A673 (cell line): ENCODE measurements at places on chromosomes 11 and 22.

- no peak for DNase-seq
Measured at GRCh38 chr22:33350961-33351360, 292.8 kb upstream of the SYN3 start.

DNA sequence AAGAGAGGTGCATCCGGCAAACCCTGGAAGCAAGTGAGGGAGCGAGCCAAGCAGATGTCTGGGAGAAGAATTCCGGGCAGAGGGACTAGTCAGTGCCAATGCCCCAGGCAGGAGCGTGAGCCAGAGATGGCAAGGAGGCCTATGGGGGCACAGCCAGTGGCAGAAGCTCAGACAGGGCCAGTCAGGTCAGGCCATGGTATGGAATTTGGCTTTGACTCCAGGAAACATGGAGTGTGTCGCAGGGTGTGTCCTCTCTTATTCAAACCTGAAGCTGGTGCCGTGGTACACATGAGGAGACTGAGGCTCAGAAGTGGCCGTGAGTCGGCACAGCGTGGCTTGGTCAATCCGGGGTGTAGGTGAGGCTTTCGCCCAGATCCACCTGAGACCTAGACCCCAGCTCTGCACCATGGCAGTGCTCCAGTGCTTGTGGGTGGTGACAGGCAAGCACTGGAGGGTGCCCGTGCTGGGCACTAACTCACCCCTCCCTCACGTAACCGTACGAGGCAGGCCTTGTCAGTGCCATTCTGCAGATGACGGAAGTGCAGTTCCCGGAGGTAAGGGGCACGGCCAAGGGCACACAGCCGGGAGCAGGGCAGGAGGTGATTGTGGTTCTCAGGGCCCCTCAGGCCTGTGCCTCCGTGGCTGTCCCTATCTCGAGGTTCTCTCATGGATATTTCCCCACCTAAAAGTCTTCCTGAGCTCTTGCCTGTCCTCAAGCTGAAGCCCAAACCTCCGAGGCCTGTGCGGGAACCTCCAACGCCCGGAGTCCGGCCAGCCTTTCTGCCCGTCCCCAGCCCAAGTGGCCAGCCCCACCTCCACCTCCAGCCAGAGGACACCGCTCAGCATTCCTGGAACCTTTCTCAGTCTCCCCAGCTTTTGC lies 10.6 kb upstream of the SPI1 start:
- DNase-seq = no peak

GRCh38 chr11:61787928-61788491 lies 4.4 kb downstream of the TMEM258 start:
- DNase-seq = peak; percentile 83

GRCh38 chr11:31943056-31943780 lies 132.1 kb upstream of the PAX6 start:
- DNase-seq = peak; percentile 61

GRCh38 chr11:40405614-40406013 lies 1053.8 kb downstream of the LRRC4C start:
- DNase-seq = no peak

DNA sequence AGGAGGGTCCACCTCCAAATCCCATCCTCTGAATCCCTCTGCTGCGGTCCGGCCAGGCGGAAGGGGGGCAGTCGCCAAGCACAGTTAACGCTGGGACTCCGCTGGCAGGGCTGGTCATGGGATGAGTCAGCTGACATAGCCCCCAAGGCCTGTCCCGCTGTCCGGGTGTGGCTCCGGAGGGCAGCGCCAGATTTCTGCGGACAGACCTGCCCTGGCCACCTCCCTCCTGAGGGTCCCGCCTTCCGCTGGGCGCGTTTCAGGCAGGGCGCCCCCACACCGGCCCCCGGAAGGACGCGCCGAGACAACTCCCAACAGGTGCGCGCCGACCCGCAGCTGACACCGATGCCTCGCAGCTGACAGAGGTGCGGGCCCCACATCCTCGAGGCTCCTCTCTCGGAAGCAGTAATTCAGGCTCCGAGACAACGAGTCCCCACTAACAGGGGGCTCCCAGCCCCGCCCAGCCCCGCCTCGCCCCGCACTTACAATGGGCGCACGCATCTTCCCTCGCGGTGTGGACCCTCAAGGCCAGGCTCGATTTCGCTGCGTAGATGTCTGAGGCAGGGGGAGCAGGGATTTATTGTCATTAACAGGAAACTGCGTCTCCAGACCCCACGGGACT lies 607 bp downstream of the PLAAT3 start:
- peak; percentile 12 for DNase-seq

DNA sequence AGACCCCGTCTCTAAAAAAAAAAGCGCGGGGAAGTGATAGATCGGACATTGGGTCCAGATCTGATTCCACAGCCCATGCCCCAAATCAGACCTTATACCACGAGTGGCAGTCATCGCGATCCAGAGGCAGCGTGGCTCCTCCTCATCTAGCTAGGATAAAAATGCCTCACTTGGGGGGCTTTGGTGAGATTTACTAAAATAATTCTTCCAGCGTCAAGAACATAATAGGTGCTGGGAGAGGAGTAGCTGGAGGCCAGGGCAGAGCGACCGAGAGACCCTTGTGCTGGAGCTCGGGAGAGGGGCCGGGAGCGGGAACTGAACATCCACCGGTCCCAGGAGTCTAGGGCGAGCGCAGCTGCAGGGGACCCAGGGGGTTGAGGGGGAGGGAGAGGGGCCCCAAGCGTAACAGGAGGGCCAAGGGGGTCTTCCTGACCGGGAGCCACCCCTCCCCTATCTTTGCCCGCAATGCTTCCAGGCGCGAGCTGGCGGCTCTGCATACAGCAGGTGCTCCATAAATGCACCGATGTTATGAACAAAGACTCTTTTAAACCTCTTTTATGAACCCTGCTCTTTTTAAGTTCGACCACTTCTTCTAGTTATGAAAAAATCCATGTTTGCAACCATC lies 823 bp upstream of the CPT1A start:
- no peak for DNase-seq

DNA sequence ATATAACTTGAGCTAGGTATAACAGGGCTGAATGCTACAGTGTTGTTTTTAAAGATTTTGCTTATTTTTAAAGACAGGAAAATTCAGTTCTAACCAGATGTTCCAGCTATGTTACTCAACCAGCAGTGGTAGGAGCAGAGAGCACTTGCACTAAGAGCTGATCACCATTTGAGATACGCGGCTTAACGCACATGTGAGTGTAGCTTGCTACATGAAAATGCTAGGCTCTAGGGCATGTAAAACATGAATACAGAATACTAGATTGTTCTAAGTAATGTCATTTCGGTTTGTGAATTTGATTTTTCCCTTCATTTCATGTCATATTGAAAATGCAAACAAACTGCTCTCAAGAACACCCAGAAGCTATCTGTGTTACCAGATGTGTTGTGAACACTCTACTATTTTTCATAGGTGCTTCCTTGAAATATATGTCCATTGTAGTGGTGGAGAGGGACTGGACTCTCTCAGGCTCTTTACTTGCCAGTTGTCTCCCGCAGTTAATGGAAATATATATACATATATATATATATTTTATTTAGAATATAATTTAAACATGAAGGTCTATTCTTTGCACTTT lies 10.8 kb upstream of the TECTA start:
- DNase-seq = no peak

- DNase-seq = no peak
Measured at GRCh38 chr11:124935548-124936514, at the start of gene HEPACAM. Gene HEPACAM (minus strand): TSS chr11:124936047. CDS start chr11:124936006, 41 bp downstream.

GRCh38 chr11:18765554-18765953 lies 26.0 kb downstream of the PTPN5 start:
- DNase-seq = no peak

DNA sequence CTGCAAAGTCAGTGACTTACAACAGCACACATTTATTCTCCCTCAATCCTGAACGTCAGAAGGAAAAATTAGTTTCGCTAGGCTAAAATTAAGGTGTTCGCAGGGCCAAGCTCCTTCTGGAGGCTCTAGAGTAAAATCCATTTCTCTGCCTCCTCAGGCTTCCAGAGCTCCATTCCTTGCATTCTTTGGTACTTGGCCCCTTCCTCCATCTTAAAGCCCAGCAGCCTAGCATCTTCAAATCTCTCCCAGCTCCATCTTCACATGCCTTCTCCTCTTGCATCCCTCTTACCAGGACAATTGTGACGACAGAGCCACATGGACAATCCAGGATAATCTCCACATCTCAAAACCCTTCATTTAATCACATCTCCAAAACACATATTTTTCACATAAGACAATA lies 165.0 kb downstream of the GRIA4 start:
- no peak for DNase-seq

GRCh38 chr22:36922105-36922608 lies 8.7 kb downstream of the CSF2RB start:
- DNase-seq = no peak

DNA sequence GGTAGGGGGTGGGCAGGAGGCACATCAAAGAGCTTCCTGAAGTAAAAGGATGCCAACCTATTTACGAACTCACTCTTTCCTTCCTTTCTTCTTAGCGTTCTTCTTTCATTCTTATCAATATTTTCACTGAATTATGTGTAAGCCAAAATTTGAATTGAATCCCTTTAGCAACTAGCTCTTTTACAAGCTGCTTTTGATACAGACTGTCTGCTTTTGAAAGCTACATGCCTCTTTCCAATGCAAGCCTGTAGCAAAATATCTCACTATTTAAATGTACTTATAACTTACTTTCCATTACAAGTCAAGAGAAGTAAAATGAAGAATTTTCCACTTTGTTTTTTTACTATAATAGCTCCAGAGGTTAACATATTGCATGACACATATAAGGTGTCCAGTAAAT lies 186.6 kb downstream of the NXPE2 start:
- no peak for DNase-seq
